Stimulated activated CD4-positive, alpha-beta T cell treated with anti-CD3 and anti-CD28 coated beads, Interleukin-4, amount 100 ng/mL, for 24 hours (primary cell): ENCODE measurements at places on chromosomes 1 and 21.
A peak's percentile ranks its signal among the peaks of the same experiment; 100 is the strongest.

DNA sequence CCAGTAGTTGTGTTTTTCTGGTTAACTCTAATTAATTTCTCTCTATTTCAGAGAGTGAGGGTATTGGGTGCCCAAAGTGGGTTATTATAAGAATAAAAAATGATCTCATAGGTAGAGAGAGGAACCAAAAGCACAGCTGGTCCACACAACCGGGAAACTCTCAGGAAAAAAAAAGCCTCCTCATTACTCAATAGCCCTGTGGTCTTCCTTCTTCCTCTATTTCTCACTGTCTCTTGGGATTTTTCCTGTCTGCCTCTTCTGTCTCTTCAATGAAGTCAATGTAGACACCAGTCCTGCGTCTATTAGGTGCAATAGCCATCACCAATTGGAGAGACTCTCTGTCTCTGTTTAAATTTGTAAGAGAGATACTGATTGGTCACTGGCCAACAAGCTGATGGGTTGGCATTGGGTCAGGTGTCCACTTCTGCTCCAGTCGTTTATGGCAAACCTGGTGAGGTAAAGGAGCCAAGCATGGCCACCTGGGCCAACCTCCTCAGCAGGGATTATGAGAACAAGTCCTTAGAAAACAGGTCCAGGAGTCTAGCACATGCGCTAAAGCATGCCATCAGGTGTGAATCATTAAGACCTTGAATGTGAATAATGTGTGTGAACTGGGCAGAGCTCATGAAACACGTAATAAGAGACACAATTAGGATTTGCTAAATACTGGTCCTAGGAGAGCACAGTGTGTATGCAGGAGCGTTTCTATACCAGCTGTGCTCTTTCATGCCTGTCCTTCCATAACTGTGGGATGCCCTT, 443.0 kb upstream of the RUNX1 start:
- no peak for DNase-seq

DNA sequence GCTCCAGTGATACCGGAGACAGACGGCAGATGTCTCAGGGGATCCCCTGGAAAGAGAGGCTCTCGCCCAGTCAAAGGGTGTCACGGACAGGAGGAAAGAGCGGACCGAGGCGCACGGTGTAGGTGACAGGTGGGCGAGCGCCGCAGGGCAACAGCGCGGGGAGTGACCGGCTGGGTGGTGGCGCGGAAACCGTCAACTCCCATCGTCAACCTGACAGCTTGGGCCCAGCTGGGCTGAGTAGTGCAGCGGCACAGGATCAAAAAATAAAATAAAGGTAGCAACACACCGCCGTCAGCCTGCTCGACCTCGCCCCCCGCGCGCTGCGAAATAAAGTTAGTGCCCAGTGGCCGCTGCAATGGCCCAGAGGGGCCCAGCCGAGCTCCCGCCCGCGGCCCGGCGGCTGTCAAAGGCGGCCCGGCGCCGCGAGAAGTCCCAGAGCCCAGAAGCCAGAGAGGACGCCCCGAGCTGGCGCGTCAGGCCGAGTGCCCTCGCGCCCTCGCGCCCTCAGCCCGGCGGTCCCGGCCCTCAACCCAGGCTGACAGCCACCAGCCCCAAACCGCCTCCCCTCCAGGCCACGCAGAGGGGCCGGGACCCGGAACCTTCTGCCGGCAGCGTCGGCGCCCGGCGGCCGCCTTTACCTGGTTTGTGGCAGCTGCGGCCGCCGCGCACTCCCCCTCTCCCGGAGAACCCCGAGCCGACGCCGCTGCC, at the start of gene LYST:
LYST (minus strand) TSS at position 702 of the 708 bp plus-strand sequence. CDS start 36,489 bp downstream, outside the sequence.
- DNase-seq, result peak; percentile 68

GRCh38 chr1:234125283-234125682, 220.8 kb downstream of the SLC35F3 start:
- DNase-seq, result peak; percentile 51

- no peak for DNase-seq
Observed at GRCh38 chr1:7656557-7657215, 114.4 kb upstream of the VAMP3 start.

GRCh38 chr1:206496131-206496793, 11.1 kb upstream of the RASSF5 start:
- no peak for DNase-seq

- DNase-seq, result no peak
Observed at GRCh38 chr1:7786795-7787194, 2.7 kb downstream of the PER3 start.

- DNase-seq, result no peak
Observed at GRCh38 chr1:29586991-29587745, 350.8 kb downstream of the PTPRU start.

DNA sequence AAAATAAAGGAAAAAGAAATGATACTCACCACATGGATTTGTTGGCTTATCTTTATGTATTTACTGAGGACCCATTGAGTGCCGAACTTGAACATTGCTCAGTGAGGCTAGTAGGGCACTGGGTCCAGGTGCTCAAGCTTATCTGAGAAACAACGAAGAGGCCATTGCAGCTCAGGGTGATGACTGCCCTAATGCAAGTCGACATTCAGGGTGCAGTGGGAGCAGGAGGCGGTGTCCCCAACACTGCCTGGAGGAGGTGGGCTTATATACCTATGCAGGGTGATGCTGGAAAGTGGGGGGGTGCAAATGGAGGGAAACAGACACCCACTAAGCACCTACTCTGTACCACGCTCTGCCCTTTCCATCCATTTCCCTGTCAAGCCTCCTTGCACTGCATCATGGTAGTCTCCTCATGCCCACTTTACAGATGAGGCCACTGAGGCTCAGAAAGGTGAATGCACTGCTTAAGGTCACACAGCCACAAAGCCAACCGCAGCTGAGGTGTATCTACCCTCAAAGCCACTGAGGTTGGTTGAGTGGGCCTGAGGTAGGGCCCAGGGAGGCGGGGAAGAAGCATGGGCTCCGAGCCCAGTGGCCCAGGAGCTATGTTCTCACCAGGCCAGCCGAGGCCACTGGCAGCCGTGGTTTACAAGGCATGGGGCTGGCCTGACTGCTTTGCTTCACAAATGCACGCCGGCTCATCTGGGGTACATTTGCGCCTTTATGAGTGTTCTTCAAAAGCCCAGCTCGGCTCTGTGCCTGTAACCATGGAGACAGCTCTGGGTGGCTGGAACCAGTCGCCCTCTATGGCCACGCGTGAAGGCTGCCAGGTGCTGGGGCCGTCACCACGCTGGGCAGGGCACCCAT, 103.8 kb downstream of the EPHB2 start:
- DNase-seq, result no peak

DNA sequence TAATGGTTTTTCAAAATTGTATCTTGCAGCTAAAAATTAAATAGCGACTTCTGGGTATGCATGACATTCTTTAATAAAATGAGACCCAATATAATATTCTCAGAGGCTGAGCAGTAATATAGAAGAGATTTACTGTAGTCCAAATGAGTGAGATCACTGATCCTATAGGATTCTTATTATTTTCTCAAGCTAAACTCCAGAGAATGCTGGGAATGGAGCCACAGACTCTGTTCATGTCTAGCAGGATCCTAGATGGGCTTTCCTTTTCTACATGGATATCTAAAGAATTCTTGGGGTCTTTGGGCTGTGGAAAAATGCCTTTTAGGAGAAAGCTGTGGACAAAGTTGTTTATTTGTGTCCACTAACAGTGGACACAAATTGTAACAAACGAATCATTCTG, 150.7 kb upstream of the ZNF644 start:
- no peak for DNase-seq

DNA sequence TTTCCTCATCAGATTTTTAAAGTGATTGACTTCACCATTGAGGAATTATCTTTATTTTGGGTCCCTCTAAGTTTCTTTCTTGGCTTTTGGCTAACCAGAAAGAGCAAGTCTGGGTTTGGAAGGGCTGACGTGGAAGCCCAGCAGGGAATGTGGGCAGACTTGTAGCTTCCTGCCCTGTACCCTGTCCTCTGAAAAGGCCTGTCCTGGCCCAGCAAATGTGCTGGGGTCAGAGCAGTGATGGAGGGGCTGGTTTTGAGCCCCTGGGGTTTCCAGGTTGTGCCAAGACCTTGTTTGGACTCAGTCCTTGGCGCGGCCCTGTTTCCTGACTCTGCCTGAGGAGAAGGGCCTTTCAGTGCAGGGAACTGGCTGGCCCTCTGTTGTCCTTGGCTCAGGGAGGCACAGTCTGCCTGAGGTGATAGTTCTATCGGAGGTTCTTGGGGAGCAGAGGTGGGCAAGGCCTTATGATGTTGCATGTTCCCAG, 72.1 kb downstream of the UCK2 start:
- DNase-seq, result no peak

DNA sequence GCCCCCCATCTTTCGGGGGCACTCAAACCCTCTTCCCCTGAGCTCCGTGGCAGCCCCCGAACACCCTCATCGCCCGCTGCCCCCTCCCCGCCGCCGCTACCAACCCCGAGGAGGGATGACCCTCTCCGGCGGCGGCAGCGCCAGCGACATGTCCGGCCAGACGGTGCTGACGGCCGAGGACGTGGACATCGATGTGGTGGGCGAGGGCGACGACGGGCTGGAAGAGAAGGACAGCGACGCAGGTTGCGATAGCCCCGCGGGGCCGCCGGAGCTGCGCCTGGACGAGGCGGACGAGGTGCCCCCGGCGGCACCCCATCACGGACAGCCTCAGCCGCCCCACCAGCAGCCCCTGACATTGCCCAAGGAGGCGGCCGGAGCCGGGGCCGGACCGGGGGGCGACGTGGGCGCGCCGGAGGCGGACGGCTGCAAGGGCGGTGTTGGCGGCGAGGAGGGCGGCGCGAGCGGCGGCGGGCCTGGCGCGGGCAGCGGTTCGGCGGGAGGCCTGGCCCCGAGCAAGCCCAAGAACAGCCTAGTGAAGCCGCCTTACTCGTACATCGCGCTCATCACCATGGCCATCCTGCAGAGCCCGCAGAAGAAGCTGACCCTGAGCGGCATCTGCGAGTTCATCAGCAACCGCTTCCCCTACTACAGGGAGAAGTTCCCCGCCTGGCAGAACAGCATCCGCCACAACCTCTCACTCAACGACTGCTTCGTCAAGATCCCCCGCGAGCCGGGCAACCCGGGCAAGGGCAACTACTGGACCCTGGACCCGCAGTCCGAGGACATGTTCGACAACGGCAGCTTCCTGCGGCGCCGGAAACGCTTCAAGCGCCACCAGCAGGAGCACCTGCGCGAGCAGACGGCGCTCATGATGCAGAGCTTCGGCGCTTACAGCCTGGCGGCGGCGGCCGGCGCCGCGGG, 837 bp downstream of the FOXD3 start:
- peak; percentile 27 for DNase-seq

DNA sequence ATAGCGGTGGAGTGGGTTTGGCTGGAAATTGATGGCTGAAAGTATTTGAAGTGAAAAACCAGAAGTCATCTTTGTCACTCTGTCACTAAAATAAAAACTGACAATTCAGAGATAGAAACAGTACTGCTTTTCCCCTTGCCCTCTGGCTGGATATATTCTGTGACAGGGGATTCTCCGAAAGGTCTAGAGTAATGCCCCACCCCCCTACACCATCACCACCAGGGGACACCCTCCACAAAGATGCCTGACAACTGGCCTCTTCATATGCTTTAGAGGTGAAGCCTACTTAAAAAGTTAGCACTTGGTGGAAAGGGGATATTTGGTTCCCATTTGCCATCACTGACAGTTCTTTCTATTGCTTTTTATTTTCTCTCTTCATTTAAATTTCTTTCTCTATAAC, 73.5 kb downstream of the SGIP1 start:
- DNase-seq, result no peak

- DNase-seq, result no peak
Observed at GRCh38 chr1:184747089-184747955, 7.3 kb downstream of the EDEM3 start.

DNA sequence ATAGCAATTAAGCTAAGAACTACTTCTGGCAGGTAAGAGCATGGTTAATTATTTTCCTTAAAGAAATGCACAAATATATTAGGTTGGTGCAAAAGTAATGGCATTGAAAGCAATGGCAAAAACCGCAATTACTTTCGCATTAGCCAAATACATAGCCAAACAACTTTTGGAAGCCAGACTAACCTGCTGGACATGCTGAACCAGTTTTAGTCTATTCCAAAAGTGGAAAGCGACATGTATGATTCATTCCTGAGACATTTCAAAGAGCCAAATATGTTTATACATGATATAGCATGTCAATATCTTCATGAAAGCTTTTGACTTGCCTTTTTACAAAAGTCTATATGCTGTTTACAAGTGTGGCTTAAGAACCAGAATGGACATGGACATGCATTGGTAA, 23.4 kb upstream of the DR1 start:
- DNase-seq, result no peak

DNA sequence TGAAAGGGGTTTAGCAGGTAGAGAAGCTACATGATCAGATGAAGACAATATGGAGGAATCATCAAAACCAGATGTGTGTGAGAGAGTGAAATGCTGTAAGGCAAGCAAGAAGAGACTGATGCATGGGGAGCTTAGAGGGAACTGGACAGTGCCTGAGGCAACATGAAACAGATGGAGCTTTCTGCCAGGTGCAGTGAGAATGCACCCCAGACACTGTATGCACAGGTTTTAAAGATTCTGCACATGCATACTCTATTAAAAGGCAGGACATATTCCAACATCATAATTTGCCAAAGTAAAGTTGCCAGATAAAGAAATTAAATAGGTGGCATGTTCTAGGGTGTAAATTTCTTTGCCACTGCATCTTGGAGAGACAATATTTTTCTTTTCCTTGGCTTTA, 200.1 kb downstream of the AMY1C start:
- no peak for DNase-seq

DNA sequence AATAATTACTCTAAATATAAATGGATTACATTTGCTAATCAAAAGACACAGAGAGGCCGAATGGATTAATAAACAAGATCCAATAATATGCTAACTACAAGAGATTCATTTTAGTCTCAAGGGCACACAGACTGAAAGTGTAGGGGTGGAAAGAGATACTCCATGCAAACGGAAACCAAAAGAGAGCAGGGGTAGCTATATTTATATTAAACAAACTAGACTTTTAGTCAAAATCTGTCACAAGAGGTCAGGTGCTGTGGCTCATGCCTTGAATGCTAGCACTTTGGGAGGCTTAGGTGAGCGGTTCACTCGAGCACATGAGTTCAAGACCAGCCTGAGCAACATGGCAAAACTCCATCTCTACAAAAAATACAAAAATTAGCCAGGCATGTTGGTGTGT, 33.6 kb upstream of the DISP1 start:
- DNase-seq, result no peak

DNA sequence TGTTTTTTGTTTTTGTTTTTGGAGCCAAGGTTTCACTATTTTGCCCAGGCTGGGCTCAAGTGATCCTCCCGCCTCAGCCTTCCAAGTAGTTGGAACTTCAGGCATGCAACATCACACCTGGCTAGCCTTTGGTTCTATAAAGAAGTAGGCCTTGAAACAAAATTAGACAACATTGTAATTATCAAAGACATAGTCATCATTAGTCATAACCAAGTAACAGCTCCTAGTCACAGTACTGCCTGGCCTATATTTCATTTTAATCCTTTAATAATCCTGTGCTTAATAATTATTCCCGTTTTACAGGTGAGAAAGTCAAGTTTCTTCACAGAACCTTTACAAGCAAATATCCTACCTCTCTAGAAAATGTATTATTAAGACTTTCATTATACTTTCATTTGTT, 52.3 kb upstream of the TBX15 start:
- DNase-seq, result no peak
